ENCODE measurements at places on chromosomes 13 and 19. TPM values are rescaled to one million over a fixed set of nuclear protein-coding genes. Genes with fewer than 3 reads are reported as not detected.

TMEM59L gene
- total RNA-seq: not detected

GPR12 gene
- total RNA-seq: not detected

KLF1 gene
- not detected for total RNA-seq

PLK5 gene
- total RNA-seq: not detected

KLK11 gene
- total RNA-seq: not detected

ZNF805 gene
- 40.4 TPM for total RNA-seq

PRTN3 gene
- total RNA-seq: not detected

RFPL4AL1 gene
- total RNA-seq: not detected

DACH1 gene
- total RNA-seq: not detected

PNMA8B gene
- 0.22 TPM for total RNA-seq

SYNGR4 gene
- total RNA-seq: not detected

HSD17B14 gene
- total RNA-seq: 3.8 TPM

CGB2 gene
- not detected for total RNA-seq

IL17D gene
- total RNA-seq: under 0.01 TPM

TYROBP gene
- total RNA-seq: not detected

GFY gene
- total RNA-seq: not detected

GPX4 gene
- total RNA-seq: 236 TPM

LILRA5 gene
- total RNA-seq: not detected

BORCS8 gene
- total RNA-seq: 15.7 TPM

GJB6 gene
- not detected for total RNA-seq

PCP2 gene
- not detected for total RNA-seq

CYP2A6 gene
- not detected for total RNA-seq

ZNF471 gene
- 4.4 TPM for total RNA-seq

KLK1 gene
- not detected for total RNA-seq

ELSPBP1 gene
- total RNA-seq: not detected

ALKBH7 gene
- 73.0 TPM for total RNA-seq

ZNF99 gene
- total RNA-seq: 0.39 TPM

ZIC2 gene
- total RNA-seq: not detected

CACNG7 gene
- total RNA-seq: not detected

DPF1 gene
- total RNA-seq: under 0.01 TPM

VAV1 gene
- not detected for total RNA-seq
